Activated T-helper 1 cell treated with anti-CD3 and anti-CD28 coated beads, Interleukin-12 subunit alpha, Interleukin-12 subunit beta, Interleukin-2, Interleukin-4 antibody, amounts not matched to agents 30 ng/mL and 10 ng/mL and 1 ng/mL, durations not matched to agents 14 hours and 24 hours and 36 hours (primary cell): ENCODE measurements at places on chromosomes 2 and 18.

GRCh38 chr2:104755026-104755878 lies 98.7 kb upstream of the POU3F3 start:
- DNase-seq = no peak

DNA sequence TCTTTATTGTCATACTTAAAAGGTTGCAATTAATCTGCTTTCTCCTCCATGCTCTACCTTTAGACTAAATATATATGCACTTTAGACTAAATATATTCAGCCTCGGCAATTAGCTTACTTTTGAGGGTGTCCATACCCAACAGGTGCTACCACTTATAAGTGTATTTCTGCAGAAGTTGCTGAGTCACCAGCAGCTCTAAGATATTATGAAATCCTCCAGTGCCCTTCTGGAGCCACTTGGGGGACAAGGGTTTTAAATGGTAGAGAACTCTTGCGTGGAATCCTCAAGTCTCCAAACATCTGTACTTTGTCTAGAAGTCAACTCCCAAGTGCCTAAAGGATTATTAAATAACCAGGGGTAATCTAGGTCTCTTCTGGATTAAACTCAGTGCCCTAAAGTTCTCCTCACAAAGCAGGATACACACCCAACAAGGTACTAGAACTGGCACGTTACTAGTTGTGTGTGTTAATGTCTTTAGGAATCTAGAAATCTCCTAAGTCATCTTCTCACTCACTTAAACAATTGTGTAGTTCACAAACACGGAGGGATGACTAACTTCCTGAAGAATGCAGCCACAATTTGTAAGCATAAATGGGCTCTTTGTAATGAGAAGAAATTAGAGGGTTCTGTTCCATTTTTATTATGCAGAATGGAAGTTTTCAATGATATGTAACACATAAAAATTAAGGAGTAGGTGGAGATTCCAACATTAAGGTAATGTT lies 159.7 kb downstream of the CD226 start:
- no peak for DNase-seq

DNA sequence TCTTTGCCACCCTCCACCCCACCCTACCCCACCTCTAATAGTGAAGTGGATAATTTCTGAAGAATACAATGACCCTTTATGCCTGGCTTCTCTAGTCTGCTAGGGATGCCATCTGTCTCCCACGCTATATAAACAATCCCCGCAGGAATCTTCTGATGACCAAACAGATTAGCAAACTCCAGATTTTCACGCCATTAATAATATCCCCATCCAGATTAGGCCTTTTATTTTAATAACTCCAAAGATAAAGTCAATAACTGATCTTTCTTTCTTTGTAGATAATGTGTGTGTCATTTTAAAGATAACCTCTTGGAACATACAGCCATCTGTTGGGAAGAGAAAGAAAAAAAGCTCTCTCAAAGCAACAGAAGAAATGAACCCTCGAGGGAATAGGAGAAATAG lies 47.9 kb upstream of the CCDC150 start:
- no peak for DNase-seq

DNA sequence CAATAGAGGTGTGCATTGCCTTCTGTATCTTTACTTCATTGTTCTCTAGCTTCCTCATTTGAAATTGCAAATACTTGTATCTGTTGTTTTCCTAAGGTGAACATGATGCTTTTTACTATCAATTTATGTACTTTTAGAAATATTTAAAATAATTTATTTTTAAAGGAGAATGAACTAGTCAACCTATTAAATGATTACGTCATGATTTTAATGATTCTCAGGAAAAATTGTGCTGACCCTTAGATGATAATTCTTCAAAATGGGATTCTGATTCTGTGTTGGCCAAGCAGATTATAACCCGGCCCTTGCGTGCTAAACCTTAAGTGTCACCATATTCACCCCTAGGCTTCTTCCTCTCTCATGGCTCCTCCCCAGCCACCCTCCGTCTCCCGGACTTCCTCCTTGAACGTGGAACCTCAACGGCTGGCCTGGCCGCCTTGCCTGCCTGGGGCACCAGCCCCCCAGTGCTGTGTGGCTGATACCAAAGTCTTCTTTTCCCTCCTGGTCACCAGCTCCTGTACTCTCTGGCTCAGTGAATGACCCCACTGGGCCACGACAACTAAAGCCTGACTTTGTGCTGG lies 292.0 kb downstream of the GBX2 start:
- no peak for DNase-seq

DNA sequence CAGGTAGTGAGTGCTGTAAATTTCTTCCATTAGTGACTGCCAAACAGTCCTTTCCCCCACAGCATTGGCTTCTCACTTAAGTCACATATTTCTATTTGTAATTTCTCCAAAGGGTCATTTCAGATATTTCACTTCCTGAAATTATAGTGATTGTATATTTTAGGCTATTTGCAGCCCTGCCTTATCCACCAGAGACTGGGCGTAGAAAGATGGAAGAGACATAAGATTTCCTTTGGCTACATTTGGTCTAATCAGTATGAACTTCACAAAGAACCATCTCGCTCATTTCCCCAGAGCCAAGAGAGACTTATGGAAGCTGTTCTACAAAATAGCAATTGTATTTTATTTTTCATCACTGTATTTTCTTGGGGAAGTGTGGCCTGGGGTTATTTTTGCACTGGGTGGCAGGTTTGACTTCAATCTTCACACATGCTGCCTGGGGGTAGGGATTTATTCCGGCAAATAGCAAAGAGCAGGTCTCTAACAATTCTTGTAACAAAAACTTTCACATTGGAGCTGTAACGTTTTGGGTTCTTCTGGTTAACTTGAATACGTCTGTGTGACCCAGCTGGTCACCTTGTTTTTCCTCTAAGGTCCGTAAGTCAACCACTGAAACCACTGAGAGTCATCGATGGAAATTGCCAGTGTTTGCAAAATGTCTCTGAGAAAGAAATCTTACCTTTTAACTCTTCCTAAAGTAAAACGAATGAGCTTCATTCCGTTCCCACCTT lies 170.6 kb upstream of the SERPINE2 start:
- DNase-seq = no peak
